RPMI8226 (cell line): ENCODE measurements at places on chromosomes 1 and 21.

GRCh38 chr1:242811092-242811840 is 286.8 kb upstream of the PLD5 start:
- no peak for DNase-seq

DNA sequence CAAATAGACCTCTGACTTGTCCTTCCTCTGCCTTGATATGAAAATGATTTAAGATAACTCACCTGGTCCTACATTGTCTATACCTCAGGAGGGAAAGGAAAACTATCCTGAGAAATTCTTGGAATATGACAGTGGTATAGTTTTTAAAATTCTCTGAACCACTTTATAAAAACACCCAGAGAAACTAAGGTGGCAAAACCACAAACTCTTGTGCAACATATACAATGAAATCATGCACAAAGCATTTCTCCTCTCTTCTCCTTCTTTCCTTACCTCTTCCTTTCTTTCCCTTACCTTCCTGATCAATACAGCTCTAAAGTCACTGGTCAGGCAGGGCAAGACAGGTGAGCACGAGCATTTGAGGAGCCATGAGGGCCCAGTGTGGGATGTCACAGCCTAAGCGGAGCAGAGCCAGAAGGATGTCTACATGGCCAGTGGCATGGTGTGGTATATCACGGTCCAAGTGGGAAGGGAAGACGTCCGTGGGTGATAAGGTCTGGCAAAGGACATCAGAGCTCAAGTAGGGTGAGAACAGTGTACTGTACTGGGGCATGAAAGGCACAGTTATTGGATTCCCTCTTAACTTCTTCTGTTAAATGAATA is 543.3 kb downstream of the DPYD start:
- no peak for DNase-seq

DNA sequence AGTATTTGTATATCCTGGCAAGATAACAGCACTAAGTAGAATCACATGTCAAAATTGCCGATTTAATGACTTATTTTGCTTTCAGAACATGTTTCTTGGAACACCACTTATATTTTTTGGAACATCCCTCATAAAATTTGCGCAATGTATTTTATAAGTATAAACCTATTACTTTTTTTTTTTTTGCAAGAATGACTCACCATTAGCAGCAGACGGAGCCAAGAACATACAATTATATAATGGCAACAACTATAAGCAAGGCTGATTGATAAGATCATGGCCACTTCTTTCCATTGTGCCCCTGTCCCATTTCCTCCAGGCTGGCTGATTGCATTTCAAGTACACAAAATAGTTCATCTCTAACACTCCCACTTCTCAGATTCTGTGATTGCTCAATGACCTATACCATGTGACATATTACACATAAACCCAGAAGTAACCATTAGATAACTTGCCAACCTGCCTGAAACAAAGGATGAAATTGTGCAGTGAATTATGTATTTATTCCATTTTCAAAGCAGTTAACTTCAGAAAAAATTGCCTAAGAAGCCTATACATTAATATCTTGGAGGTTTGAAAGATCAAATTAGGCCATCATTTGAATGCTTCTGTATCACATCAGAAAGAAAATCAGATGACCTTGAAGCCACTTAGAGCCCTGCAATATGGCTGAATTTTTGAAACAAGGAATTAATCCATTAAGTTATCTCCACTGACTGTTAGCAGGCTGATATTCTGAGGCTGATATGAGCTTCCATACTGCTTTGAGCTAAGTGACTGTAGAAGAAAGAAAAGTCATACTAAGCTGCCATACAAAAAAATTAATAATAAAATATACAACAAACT is 77.8 kb upstream of the PRMT6 start:
- DNase-seq = no peak

- no peak for DNase-seq
These were observed 165.4 kb downstream of the PLXNA2 start for GRCh38 chr1:208078752-208079151.

- DNase-seq = no peak
These were observed 3.8 kb downstream of the LIN9 start for GRCh38 chr1:226305184-226305583.

GRCh38 chr1:14517841-14518180 is 80.7 kb upstream of the KAZN start:
- no peak for DNase-seq

DNA sequence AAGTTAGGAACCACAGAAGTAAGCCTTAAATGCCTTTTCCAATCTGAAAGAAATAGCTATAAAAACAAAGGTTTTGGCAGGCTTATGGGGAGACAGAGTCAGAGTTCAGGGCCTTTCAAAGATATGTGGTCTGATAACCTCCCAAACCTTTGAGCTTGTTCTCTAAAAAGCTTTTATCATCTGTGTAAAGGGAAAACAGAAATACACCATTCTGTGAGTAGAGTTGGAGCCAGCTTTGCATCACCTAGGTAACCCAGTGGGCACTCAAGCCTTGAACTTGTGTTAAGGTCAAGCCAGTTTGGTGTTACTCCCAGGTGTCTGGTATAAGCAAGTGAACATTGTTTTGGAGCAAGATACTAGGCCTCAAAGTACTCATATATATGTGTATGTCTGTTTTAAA is 50.1 kb downstream of the LAMC1 start:
- DNase-seq = peak; percentile 37

DNA sequence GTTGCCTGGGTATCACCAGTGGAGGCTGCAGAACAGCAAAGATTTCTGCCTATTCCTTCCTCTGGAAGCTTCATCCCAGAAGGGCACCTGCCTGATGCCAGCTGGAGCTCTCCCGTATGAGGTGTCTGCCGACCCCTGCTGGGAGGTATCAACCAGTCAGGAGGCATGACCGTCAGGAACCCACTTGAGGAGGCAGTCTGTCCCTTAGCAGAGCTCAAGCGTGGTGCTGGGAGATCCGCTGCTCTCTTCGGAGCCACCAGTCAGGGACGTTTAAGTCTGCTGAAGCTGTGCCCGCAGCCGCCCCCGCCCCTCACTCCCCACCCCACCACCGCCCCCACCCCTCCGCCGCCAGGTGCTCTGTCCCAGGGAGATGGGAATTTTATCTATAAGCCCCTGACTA is 23.1 kb upstream of the HFM1 start:
- DNase-seq = no peak

DNA sequence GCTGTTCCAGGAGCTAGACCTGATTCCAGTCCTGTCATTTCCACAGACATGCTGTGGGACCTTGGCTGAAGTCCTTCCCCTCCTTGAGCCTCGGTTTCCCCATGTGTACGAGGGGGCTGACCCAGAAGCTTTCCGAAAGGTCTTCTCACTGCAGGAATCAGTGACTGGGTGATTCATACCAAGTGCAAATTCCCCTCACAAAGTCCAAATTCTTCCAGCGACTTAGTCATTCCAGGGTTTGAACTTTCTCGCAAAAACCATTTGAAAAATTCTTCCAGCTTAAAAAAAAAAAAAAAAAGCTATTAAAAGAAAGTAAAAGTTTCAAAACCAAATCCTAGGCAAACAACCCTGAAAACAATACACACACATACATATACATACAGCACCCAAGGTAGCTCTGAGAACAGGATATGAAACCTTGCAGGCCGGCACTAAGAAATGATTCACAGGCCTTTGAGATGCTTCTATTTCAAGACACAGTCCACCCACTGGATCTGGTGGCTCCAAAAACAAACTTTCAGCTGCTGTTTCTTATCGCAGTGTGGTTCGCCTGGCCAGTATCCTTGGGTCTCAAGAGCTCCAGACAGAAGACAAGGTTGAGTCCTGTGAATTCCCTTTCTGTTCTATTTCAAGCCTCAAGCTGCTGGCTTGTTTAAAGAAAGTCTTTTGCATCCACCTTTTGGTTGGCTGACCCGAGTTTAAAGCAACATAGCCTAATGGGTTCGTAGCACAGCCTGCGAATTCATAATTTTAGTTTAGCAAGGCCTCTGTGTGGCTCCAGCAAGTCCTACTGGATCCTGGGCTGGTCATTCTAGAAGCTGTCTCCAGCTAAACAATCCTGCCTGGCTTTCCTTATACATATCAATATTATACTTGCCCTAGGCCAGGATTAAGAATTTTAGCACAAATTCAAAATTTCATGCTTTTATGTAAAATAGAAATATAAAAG is 18.0 kb upstream of the ID3 start:
- peak; percentile 89 for DNase-seq

DNA sequence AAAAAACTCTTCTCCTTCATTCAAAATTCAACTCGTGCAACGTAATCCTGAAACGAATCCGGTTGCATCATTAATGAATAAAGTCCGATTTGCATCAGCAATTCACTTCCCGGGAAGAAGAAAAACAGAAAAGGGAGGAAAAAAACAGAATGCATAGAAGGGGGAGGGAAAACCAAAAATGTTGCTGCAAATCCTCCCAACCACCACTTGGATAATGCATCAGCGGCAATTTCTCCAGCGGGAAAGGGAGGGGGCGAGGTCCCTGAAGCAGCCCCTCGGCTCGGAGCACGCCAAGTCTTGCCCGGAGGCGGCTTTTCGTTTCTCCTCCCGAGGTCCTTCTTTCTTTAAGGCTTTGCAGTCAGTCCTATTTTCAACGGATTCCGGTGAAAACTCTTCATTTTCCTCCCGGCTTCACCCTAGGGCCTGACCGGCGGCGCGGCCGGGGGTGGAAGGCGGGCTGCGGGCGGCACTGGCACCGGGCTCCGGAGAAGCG is 723 bp downstream of the CDC42BPA start:
- DNase-seq = no peak

- no peak for DNase-seq
These were observed 21.9 kb downstream of the LRRC8D start for GRCh38 chr1:89842567-89843272.

- no peak for DNase-seq
These were observed 81.0 kb upstream of the AKT3 start for GRCh38 chr1:243930822-243931671.

DNA sequence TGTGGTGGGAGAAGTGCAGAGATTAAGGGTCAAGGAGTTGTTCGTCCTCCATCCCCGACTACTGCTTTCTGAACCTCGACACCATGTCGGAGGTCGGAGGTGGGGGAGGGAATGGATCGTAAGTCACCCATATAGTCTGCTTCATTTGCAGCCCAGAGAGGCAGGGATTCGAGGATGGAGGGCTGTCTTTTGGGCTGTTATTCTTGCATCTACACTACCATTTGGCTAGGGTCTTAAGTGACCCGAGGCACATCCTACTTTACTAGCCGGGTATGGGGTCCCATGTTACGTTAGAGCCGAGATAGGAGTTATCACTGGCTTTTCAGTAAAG is 578 bp downstream of the USP21 start:
- DNase-seq = no peak
